ENCODE measurements at places on chromosomes 1 and 21. TPM values are rescaled to one million over a fixed set of nuclear protein-coding genes. Genes with fewer than 3 reads are reported as not detected.

GRCh38 chr1:173024543-173024942 is 26.2 kb downstream of the TNFSF18 start:
- no peak for DNase-seq

DNA sequence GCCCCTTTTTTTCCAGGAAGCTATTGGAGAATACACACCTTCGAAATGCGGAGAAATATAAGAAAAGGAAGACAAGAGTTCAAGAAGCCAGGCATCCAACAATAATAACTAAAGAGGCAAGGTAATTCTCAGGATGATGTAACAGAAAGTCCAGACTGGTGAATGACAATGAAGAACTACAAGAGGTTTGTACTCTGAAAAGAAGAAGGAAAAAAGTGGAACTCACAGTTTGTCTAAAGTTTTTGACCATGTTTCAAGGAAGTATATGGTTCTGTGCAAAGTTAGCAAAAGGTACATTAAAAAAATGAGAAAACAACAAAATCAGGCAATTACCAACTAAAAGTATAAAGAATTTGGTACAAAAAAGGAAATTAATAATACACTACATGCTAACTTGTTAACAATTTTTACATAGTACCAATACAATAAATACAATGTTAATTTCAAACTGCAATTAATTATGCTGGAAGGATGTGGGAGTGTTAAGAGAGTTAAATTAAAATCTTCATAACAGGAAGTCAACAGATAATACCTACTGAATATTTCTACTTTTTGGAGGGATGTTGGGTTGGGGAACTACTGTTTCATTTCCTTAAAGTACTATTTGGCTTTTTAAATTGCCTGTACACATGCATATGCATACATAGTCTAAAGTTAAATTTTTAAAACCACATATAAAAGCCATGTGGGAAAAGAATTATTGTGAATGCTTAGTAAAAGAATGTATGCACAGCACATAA is 12.9 kb upstream of the CD55 start:
- DNase-seq: no peak

The AUNIP gene
- total RNA-seq: not detected

DNA sequence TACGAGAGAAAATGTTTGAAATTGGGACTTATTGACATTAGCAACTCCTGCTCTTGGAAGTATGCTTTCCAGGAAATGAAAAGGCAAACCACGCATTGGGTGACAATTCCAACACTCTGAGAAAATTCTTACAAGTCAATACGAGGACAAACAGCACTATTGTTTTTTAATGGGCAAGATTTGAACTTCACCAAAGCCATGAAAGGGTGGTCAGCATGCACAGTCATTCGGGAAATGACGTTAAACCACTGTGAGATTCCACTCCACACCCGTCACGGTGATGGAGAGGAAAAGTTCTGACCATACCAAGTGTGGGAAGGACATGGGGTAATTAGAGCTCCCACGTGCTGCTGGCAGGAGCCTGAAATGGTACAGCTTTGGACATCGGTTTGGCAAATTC is 12.2 kb upstream of the PRXL2B start:
- DNase-seq: no peak

DNA sequence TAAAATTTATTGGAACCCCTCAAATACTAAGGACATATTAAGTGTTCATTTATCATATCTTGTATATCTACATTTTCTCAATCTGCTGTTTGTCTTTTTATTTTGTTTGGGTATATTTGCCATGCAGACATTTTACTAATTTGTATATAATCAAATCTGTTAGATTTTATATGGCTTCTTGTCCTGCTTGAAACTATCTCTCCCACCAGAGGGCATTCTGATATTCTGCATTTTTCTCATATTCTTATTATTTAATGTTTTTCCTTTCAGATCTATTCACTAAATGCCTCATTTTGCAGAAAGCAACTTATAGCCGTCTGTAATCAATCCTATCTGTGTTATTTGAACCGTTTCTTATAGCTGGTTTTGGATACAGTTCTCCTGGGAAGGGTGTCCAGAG is 745.5 kb downstream of the LRRIQ3 start:
- no peak for DNase-seq

- no peak for DNase-seq
Observed at GRCh38 chr1:190479050-190479397, 1.4 kb upstream of the BRINP3 start.

The C1orf115 gene
- total RNA-seq: 22.4 TPM

GRCh38 chr1:54437783-54438182 is 31.6 kb upstream of the SSBP3 start:
- no peak for DNase-seq

- no peak for DNase-seq
Observed at GRCh38 chr1:61233121-61233660, 150.8 kb downstream of the NFIA start.

GRCh38 chr1:69492286-69492685 is 75.4 kb upstream of the LRRC7 start:
- no peak for DNase-seq

The CAPN8 gene
- total RNA-seq: not detected

Data from Right ventricle myocardium inferior (tissue), 1 donor.